Effector memory CD4-positive, alpha-beta T cell (primary cell): ENCODE measurements at places on chromosomes 5 and 9.
A peak's percentile ranks its signal among the peaks of the same experiment; 100 is the strongest.

GRCh38 chr9:130240410-130241197 lies 25.0 kb upstream of the HMCN2 start:
- peak; percentile 21 for DNase-seq

- no peak for DNase-seq
These were observed 662 bp downstream of the SUSD3 start for GRCh38 chr9:93059011-93059714.

DNA sequence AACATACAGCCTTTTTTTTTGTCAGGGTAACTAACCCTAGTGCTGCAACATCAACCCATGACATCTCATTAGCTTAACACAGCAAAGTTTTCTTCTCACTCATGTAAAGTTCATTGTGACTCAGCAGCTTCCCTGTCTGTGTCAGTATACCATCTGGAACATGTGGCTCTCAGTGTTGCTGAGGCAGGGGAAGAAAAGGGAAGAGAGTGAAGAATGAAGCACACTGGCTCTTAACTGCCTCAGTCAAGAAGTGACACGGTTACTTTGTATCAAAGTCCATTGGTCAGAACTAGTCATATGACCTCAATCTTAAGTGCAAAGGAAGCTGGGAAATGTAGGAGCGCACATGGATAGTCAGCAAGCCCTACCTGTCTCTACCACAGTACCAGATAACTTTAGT lies 185.0 kb upstream of the ELL2 start:
- no peak for DNase-seq

GRCh38 chr5:99807346-99807745 lies 727.8 kb upstream of the FAM174A start:
- no peak for DNase-seq

DNA sequence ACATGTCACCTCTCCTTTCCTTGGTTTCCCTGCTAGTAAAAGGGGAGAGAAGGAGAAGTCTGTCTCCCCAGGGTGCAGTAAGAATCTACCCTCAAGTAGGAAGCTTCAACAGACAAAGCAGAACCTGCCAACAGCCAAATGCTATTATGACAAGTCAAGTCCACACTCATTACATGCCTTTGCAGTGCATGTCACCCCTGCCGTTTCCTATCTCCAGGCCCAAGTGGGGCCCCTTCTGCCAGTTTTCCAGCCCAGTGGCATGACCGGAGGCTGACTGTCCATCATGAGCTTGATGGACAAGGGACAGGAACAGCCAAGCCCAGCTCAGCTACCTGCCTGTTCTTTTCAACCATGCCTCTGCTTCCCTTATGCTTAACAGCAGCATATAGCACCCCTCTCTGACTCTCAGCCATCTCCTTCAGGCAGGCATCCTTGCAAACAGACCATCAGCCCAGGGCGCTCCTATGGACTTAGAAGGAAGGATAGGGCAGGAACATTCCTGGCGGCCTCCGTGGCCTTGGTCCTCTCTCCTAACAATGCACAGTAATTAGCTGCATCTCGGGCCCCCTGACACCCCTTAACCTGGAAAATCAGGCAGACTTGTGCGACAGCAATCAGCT lies 107.2 kb upstream of the RAD23B start:
- no peak for DNase-seq

- DNase-seq = no peak
These were observed 405.5 kb downstream of the PDE4D start for GRCh38 chr5:59487772-59488729.

GRCh38 chr9:95468791-95469190 lies 48.0 kb downstream of the PTCH1 start:
- DNase-seq = no peak

- no peak for DNase-seq
These were observed 786.5 kb upstream of the ACO1 start for GRCh38 chr9:31597977-31598376.

DNA sequence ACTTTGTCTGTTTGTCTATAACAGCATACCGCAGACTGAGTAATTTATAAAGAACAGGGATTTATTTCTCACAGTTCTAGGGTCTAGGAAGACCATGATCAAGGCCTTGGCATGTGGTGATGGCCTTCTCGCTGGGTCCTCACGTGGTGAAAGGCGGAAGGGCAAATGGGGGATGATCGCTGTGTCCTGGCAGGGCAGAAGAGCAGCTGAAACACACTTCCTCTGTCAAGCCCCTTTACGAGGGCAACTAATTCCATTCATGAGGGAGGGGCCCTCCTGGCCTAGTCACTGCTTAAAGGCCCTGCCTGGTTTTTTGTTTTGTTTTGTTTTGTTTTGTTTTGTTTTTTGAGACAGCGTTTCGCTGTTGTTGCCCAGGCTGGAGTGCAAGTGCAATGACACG lies 41.9 kb upstream of the UBTD2 start:
- DNase-seq = no peak

DNA sequence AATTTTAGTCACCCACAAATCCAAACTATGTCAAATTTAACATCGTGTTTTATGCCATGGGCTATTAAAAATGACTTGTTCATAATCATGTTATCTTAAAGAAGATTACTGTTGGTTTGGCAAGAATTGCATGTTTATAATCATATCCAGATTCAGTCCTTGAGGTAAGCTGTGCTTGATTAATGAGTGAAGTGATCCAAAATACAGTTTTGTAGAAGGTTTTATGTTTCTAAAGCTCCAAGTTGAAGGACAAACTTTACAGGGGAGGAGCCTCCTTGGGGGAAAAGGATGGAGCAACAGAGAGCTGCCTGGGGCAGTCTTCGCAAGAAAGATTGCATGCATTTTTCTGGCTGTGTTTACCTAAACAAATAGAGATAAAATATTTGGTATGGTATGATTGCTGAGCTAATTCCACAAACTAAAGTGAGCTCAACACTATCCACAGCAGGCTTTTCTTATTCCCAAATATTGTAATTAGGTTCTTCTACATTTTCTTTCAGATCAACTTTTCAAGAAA lies 189.5 kb upstream of the TYRP1 start:
- DNase-seq = no peak

- DNase-seq = no peak
These were observed 115.6 kb upstream of the ADAMTSL1 start for GRCh38 chr9:18358325-18358724.

DNA sequence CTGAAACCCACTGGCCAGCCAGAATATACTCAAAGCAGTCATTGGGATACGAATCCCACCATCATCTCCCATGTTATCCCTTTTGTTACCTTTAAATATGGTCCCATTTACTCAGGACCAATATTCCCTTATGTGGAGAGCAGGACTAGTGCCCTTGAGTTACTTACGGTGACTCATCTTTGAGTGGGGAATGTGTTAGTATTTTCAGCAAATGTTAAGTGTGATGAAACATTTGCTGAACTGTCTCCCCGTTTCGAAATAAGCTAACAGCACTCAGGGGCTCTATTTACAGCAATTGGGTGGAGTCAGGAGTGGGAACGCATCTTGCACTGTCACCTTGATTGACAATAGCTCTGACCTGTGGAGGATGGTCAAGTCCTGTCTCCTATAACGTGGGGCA lies 67.4 kb downstream of the CTSL start:
- DNase-seq = no peak

DNA sequence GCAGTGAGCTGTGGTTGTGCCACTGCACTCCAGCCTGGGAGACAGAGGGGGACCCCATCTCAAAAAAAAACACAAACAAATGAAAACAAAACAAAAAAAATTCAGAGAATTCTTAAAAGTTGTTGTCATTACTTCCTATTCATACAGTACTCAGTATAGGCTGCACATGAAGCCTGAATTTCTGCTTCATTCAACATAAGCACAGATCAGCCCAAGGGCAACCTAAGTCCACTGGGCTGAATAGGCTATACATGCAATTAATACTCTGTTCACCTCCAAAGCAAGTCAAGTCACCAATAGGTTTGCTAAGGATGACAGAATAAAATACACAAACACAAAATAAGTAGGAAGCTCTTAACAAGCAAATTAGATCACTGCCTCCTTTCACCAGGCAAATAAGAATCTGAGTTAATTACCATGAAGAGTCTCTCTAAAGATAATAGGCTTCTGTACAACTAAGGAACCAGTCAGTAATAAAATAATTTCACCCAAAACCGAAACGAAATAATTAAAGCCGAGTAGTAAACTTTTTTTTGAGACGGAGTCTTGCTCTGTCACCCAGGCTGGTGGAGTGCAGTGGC lies 18.7 kb downstream of the UBTD2 start:
- no peak for DNase-seq

GRCh38 chr9:79573412-79573923 lies 1.7 kb downstream of the TLE4 start:
- no peak for DNase-seq

GRCh38 chr5:79837761-79838551 lies 148.3 kb downstream of the CMYA5 start:
- no peak for DNase-seq
